Renal pelvis (tissue), 12 donors: ENCODE measurements at places on chromosomes 4 and X. TPM values are rescaled to one million over a fixed set of nuclear protein-coding genes. Genes with fewer than 3 reads are reported as not detected.
A peak's percentile ranks its signal among the peaks of the same experiment; 100 is the strongest.

Gene NIPAL1
- 9.7 TPM for polyA plus RNA-seq

DNA sequence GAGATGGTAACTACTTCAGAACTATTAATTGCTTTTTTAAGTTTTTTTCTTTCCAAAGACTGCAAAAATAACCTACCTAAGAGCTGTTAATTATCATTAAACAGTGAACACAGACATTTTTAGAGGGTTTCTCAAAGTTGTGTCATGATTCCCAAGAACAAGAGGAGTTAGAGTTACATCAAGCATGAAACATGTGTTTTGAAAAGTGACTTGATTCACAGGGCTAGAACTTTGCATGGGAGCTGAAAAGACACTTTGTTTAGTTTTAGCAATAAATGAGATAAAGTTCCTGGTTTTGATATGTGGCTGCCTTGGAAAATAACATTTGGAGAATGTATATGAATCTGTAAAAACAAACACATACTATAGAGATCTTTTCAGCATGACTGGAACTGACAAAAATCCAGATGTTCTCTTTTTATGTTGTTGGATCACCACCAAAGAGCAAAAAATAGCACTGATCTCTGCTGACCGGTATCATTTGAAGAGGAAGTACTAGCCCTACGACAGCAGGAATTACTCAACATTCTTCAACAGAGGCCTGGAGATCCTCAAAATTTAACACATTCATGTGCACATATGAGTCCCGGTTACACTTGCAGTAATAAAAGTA lies 173.0 kb upstream of the PCDH18 start:
- DNase-seq, result peak; percentile 83

Gene CPE
- polyA plus RNA-seq, result 89.0 TPM

DNA sequence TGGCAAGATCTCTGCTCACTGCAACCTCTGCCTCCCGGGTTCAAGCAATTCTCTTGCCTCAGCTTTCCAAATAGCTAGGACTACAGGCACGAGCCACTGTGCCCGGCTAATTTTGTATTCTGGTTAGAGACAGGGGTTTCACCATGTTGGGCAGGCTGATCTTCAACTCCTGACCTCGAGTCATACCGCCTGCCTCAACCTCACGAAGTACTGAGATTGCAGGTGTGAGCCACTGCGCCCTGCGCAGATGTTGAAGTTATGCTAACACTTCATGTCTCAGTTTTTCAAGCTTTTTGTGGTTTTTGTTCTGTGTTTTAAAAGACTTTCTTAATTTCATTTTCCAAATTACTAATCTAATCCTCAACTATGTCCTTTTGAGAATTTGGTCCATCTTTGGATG lies 154.4 kb upstream of the TLL1 start:
- DNase-seq, result no peak

Gene TCP11X2
- polyA plus RNA-seq, result 0.97 TPM

DNA sequence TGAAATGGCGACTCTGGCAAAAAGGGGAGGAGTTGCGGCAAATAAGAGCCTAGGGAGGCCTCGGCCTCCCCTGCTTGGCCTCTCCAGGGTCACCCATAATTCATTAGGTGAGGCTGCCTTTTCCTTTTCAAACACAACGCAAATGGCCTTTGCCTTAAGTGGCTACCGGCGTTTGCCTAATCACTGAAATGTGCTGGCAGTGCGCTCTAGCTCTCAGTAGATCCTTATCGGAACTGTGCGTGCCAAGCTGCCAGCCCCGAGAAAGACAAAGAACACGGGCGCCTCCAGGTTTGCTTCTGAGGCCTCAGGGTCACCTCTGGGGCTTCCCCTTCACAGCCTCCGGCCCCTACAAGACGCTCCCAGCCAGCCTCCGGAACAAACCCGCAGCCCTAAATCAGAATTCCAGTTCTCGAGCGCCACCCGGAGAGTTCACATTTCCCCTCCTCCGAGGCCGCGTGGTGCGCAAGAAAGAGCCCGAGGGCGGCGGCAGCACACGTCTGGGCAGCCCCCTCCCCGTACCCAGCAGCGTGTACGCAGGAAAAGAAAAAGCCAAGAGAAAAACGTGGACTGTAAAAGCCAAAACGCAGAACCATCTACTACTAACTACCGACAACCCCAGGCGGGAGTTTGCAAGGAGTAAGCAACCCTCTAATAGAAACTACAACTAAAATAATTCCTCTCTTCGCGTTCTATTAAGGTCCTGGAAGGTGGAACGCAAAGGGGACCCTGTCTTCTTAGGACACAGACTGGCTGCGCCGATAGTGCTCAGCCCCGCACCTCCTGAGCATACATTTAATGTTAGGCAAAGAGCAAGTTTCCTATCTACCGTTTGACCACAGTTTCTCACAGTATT lies 76.5 kb upstream of the BCOR start:
- no peak for DNase-seq

Gene SORCS2
- 11.1 TPM for polyA plus RNA-seq

DNA sequence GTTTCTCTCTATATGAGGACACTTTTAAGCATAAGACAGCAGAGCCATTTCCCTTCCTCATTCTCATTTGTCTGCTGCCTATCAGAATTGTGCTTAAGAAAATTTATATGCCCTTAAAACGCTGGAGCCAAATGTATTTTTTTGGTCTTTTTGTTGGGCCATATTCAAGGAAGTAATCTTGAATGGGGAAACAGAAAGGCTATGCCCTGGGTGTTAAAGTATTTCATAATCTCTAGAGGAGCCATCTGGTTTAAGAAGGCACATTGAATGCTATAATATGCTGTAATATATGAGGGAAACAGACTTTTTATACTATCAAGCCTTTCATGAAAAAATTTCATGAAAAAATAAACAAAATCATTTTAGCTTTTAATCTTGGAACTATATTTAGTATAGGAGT lies 4.3 kb downstream of the DMD start:
- DNase-seq, result no peak

Gene MRPS18C
- polyA plus RNA-seq, result 67.3 TPM

- DNase-seq, result no peak
These were observed 136.6 kb downstream of the AFF1 start for GRCh38 chr4:87071401-87071800.

GRCh38 chr4:89334311-89334710 lies 26.7 kb upstream of the GPRIN3 start:
- DNase-seq, result no peak

DNA sequence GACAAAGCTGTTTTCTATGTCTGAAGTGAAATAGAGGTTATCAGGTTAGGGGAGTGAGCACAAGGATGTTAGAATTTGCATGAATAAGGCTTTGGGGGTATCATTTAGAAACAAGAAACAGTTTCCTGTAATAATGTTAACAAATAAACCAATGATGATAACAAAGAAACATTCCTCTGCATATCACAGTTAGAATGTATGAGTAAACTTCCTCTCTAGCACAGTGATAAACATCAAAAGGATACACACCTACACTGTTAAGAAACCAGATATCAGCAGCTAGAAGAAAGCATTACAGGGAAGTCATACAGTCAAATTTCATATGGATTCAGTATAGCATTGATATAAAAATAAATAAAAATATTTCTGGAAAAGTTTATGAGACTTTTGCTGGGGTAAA lies 340.0 kb upstream of the MAGEB16 start:
- no peak for DNase-seq

- no peak for DNase-seq
These were observed 19.3 kb upstream of the RPL34 start for GRCh38 chr4:108601106-108601505.

Gene CCDC110
- 2.4 TPM for polyA plus RNA-seq

DNA sequence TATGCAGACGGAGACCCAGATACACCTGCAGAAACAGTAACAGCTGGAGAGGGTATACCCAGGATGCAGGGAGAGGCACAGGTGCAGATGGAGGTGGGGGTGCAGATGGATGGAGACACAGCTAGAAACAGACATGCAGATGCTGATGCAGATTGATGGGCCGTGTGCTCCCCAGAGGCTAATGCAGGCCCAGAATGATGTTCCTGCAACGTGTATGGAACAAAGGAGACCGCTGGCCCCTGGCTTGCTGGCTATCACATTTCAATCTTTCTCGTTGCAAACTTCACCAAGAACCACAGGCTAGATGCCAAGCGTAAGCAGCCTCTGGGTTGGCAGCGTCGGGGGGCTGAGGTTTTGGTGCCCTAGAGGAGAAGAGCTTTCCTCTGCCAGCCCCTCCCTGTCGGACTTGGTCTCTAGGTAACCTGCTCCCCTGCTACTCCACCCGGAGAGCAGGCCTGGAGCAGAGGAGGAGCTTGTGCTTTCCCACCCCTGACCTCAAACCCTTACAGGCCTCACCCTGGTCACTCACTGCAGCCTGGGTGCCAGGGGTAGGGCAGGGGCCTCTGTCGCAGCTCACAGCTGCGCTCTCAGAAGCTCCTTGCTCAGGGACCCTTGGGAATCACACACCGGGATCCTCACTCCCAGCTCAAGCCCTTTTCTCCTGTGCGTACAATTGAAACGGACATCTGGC lies 69.0 kb upstream of the PSAPL1 start:
- DNase-seq, result no peak

DNA sequence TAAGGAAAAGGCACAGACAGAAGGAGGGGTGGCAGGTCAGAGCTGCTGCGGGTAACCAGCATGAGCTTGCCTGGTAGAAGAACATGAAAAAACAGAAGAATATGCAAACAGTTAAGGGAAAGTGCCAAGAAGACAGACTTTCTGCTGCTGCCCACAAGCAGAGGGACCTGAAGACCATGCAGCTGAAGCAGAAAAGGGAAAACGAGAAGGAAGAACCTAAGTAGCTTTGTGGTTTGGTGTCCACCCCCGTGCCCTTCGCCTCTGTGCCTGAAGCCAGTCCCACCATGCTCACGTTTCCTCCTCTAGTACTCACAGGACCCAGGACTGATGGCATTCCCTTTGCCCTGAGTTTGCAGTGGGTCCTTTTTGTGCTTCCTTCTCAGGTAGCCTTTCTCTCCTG lies 62.8 kb downstream of the UBA6 start:
- no peak for DNase-seq

Gene TLR2
- 6.5 TPM for polyA plus RNA-seq

Gene ARMCX1
- 48.1 TPM for polyA plus RNA-seq

GRCh38 chrX:150513544-150513943 lies 54.9 kb upstream of the MTM1 start:
- no peak for DNase-seq

DNA sequence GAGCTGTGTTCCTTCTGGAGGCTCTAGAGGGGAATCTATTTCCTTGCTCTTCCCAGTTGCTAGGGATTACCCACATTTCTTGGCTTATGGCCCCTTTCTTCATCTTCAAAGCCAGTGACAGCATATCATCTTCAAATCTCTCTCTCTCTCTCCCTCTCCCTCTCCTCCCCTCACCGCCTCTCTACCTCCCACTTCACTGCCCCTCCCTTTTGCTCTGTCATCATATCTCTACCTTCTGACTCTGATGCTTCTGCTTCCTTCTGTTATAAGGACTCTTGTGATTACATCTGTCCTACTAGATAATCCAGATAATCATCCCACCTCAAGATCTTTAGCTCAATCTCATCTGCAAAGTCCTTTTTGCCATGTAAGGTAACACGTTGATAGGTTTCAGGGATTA lies 93.1 kb upstream of the TEX13D start:
- DNase-seq, result no peak

Gene SH3BGRL
- 197 TPM for polyA plus RNA-seq

GRCh38 chr4:165053645-165054044 lies at the start of gene TRIM75:
Gene TRIM75 (plus strand): TSS chr4:165053866. CDS start chr4:165059148, 5,282 bp downstream.
- DNase-seq, result no peak

Gene GYPB
- 2.1 TPM for polyA plus RNA-seq

Gene NKRF
- 14.1 TPM for polyA plus RNA-seq

DNA sequence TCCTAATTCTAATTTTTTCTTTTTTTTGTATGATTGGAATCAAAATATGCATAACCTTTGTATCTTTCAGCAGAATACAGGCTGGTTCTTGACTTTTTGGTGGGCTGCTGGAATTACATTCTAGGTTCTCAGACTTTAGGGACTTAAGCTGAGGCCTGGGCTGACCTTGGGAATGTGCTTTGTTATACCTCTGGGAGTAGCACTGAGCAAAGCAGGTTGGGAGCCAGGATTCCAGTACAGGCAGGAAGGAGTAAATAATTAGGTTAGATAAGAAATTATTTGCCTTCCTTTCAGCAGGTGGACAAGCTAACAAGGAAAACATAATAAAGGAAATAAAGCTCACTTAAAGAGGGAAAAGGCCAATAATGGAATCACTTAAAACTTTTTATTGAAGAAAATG lies 49.9 kb upstream of the SLC4A4 start:
- no peak for DNase-seq

Gene NONO
- polyA plus RNA-seq, result 661 TPM

DNA sequence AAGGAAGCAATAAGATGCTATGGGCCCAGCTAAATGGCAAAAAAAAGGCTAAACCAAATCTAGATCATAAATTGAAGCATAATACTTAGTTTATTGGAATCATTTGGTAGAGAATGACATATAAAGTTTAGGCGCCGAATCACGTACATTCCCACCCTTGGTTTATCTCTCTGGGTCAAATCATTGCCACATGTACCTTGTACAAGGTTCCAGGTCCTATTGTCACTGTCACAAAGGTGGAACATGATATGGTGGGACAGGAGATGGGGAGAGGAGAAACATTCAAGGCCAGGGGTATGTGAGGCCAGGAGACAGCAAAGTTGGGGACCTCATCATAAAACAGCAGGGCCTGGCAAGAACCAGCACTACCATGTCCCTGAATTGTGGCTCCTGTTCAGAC lies 13.4 kb downstream of the MAML3 start:
- no peak for DNase-seq

DNA sequence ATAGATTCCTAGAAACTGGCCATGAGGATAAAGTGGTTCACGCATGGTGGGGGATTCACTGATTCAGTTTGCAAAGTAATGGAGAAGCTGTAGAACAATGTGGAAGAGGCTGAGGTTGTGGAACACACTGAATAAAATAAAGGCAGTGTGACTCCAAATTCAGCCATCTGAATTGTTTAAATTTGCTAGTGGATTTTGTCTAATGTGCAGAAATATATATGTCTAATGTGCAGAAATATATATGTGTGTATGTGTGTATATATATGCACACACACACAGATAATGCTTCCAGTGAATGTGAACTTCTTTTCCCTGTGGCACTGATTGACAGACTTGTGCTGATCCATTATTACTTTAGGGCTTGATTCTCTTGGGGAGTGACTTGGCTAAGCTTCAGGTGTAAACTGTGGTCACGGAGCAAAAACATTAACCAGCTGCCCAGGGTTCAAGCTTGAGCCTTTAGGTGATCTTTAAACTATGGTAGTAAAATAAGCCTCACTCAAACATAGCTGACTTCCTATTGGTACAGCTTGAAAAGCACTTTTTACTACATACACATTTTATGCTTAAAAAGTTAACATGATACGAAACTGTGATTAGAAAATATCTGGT lies 3.5 kb downstream of the STBD1 start:
- no peak for DNase-seq

Gene TCEAL9
- 206 TPM for polyA plus RNA-seq

- no peak for DNase-seq
These were observed 46.2 kb upstream of the TRPC3 start for GRCh38 chr4:121998024-121998423.

Gene DRP2
- 2.3 TPM for polyA plus RNA-seq

Gene CYLC1
- polyA plus RNA-seq, result not detected

- peak; percentile 71 for DNase-seq
These were observed 21.9 kb downstream of the ARMCX6 start for GRCh38 chrX:101595739-101596419.

Gene CENPE
- polyA plus RNA-seq, result 15.4 TPM

- no peak for DNase-seq
These were observed 24.1 kb downstream of the PHEX start for GRCh38 chrX:22056235-22056634.

GRCh38 chrX:32495855-32496254 lies 715.5 kb downstream of the DMD start:
- DNase-seq, result no peak
